ENCODE measurements at places on chromosomes 13 and 19.

GRCh38 chr13:18959996-18960395 is 221.6 kb downstream of the TUBA3C start:
- DNase-seq: no peak

DNA sequence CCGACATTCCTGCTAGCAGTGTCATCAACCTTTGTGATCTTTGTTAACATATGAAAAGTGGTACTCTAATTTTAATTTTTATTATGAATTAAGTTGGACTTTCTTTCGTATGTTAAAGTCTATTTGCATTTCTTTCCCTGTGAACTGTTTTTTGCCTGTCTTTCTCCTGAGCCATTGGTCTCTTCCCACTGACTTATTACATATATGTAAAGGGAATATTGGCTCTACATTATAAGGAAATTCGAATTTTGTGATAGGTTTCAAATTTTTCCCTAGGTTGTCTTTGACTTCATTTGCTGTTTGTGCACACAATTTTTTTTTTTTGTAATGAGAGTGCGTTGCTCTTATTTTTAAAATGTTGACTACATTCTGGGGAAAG is 442 bp upstream of the CDC16 start:
- no peak for DNase-seq

DNA sequence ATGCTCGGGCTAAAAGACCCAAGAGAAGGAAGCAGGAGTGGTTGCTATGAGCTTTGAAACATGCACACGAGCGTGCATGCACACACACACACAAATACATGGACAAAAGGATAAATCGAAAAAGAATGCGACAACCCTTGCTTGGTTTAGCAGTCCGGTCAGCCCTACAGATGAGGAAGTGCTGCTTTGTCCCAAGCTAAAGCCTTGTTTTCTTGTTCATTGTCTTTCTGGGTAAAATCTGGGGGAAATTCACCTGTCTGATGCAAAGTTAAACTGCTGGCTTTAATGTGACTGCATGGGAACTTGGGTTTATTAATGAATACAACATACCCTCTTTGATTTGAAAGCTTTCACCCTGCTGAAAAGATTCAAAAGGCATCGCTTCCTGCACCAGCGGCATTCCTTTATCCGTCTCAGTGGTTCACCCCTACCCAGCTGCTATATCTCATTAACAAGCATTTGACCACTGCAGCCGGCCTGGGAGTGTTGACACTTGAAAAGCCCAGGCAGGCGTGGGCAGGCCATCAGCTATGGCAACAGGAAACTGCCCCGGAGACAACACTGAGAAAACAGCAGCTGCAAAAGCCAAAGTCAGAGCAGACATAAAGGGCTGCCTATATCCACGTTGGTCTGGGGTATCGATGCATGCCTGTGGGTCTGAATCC is 301.7 kb downstream of the NDFIP2 start:
- no peak for DNase-seq

DNA sequence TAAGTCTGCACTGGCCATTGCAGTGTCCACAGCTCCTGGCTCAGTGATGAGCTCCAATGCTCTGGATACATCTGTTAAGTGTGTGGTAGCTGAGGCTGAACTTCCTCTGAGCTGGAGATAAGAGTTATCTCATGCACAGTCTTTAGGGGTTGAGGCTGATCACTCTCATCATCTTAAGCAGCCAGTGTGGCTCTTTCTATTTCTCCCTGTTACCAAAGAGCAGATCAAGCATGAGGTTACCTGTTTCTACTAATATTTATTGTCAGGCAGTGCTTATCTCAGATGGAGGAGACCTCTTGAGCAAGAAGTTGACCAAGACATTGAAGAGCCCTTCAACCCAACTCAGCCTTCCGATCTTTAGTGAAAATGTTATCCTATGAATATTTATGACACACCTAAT is 6.6 kb upstream of the OR10H2 start:
- DNase-seq: no peak

DNA sequence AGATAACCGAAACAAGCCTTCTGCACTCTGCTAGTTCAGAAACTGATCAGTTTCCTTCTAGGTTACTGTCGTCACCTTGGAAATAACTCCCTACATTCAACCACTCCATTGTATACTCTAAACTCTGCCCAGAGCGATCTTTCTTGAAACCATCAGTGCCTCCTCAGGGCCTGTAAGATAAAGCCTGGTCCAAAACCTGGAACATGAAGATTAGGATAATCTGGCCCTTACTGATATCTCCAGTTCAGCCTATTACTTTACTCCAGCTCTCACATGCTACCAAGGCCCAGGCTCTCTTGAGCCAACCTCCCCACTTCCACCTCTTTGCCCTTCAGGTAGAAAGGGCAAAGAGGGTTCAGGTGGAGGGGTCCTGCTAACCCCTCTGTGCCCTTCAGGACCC is 125.3 kb upstream of the RXFP2 start:
- DNase-seq: no peak

DNA sequence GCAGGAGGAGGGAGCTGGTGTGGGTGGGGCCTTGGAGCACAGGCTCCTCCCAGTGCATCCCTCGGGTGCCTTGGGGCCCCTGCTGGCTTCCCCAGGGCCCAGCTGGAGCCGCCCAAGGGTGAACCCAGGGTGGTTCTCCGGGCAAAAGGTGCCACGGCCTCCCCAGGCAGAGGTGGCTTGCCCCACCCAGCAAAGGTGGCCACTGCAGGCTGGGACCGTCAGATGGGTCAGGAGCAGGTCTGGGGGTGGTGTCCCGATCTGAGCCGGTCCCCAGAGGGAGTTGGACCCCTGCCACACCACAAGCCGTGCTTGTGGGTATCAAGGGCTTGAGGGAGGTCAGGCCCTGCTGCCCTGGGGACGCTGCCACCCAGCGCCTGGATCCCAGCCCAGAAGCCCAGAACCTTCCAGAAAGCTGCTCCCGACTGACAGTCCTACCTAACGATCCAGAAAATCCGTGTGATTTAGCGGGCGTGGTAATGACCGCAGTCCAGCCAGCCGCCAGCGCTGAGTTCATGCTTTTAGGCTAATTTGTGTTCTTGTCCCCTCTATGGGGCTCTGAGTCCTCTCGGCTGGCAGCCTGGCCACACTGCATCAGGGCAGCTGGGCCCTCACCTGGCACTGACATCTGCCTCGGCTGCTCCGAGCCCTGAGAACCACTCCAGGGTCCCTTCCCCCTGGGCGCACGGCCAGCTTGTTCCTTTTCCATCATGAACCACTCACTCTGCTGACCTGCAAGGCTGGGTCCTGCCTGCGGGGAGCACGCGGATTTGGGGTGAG is 5.0 kb upstream of the GRIN3B start:
- DNase-seq: no peak

DNA sequence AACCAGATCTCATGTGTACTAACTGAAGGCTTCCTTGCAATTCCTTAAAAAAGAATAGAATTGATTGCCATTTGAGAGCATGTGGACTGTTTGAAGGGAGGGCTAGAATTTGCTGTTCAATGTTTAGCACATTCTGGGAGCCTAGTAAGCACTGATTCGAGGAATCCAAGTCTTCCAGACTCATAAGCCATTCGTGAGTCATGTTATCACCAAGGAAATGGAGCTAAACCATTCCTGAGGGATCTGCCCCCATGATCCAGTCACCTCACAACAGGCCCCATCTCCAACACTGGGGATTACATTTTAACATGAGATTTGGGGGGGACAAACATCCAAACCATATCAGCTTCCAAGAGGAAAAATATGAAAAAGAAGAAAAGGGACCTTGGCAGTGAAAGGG is 276.4 kb downstream of the KCNRG start:
- no peak for DNase-seq

Data from occipital lobe (tissue), 3 donors.